MCF 10A (cell line): ENCODE measurements at places on chromosomes 6 and 20.

DNA sequence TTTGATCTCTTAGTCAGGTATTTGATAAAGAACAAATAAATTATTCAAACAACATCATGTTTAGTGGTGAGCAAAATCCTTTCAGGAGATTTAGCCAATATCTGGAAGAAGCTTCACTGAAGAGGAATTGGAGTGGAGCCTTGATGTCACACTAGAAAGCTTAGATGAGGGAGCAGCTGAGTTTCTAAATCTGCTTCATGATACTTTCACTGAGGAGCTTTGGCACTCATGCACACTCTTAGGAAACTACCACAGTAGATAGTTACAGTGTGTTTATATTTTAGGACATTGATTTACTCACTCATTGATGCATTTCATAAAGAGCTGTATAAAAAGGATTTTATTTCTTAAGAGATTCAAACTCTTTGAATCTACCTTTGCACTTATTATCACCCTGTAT is 366.2 kb upstream of the BTBD3 start:
- no peak for DNase-seq

DNA sequence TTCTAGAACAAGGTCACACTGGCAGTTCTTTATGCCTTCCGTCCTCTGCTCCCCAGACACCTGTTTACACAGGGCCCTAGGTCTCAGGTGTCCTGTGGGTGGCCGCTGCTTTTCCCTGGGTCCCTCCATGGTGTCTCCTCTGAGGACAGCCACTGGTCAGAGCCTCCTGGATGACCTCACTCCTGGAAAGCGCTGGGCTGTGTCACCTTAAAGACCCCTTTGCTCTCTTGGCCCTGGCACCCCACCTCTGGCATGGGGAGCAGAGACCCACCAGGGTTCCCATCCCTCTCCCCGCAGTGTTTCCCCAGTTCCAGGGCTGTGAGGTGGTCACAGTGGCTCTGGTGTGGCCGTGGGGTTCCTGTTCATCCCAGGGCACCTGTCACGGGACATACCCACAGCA is 33.9 kb downstream of the NTSR1 start:
- no peak for DNase-seq

- DNase-seq = no peak
These were observed 62.4 kb downstream of the PTCHD4 start for GRCh38 chr6:48048451-48049146.

DNA sequence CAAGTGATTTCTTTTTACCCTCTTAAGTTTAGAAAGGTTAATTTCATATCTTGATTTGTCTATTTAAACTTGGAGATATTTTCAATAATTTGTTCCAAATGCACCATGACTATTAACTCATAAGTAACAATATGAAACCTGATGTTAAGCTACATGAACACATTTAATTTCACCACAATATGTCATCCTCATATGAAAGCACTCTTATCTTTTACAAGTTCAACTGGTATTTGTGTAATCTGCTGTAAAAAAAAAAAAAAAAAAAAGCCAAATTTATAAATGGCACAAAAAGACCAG is 110.4 kb downstream of the HFE start:
- no peak for DNase-seq

- DNase-seq = no peak
These were observed 1.6 kb downstream of the SLC17A9 start for GRCh38 chr20:62953839-62954703.

DNA sequence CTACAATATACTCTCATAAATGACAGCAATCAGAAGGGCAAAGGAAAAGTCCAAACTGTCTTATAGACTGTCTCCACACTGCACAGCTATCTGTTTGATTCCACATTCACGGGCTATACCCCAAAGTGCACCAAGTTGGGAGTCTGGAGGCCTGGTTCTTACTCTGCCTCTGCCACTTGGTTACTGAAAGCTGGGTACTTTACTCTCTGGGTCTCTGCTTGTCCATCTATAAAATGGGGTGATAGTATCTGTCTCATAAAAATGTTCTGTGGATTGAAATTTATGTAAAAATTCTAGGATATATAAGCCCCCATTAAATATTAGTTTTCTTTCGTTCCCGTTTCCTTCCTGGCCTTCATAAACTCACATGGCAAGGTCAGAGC is 86.5 kb downstream of the CD164 start:
- no peak for DNase-seq

GRCh38 chr6:35600659-35601125 is 88.0 kb upstream of the TULP1 start:
- DNase-seq = no peak
